ENCODE measurements at places on chromosomes 16 and 17.

DNA sequence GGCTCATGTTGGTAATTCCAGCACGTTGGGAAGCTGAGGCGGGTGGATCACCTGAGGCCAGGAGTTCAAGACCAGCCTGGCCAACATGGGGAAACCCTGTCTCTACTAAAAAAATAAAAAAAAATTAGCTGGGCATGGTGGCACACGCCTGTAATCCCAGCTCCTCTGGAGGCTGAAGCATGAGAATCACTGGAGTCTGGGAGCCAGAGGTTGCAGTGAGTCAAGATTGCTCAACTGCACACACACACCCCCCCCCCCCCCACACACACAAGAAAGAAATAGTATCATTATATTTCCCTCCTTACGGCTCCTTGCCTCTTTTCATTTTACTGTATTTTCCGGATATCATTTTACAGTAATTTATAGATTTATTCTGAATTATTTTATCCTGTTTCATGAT is 963.1 kb upstream of the GOT2 start:
- DNase-seq: no peak

DNA sequence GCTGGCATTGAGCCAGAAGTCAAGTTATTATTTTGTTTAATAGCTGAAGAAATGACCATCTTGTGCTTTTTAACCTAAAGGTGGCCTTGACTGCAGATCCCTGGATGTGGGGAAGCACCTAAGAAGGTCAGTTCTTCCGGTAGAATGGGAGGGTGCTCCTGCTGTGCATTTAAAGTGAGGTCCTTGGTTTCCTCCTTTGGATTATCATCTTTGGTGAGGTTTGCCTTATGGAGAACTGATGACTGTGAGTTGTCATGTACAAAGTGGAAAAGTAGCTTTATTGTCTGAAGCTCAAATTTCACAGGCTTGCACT is 66.5 kb downstream of the PCTP start:
- DNase-seq: no peak

- DNase-seq: no peak
Measured at GRCh38 chr17:75811174-75811573, 26.6 kb downstream of the UNK start.

- DNase-seq: no peak
Measured at GRCh38 chr16:55045329-55045728, 114.7 kb downstream of the IRX5 start.

DNA sequence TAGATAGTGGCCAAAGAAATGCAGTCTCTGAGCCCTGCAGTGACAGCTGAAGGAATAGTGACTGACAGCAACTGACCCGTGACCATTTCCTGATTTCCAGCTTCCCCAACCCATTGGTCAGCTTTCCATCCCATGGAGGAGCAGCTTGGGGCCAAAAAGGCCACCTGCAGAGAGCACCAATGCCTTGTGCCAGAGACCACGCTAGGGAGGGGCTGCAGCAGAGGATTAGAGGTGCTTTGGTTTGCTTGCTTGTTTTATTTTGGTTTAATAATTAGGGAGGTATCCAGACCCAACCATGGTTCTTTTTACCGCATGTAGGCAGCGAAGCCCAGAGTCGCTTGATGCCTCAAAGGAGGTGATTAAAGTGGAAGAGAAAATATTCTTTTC is 61.3 kb upstream of the SIAH1 start:
- DNase-seq: no peak

GRCh38 chr16:86395477-86395876 is 114.8 kb upstream of the FOXF1 start:
- DNase-seq: no peak

- no peak for DNase-seq
Measured at GRCh38 chr17:73561111-73561510, 83.1 kb downstream of the SDK2 start.

GRCh38 chr17:77530591-77530990 is 389.8 kb downstream of the SEC14L1 start:
- no peak for DNase-seq

DNA sequence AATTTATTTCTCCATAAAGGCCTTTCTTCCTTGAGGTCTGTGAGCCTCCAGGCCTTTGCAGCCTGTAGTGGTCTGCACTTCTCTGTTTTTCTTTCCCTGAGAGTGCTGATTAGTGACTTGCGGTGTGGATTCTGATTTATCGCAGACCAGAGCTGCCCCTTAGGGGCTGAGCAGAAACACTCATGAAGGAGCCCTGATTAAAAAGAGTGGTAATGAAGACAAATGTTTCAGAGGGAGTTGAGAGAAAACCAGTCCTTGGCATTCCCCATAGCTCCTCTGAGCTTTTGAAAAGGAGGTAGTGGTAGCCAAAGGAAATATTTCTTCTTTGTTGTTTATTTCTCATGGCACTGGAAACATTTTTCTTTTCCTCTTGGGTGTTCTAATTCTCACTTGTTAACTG is 268.1 kb upstream of the TBX2 start:
- DNase-seq: no peak

DNA sequence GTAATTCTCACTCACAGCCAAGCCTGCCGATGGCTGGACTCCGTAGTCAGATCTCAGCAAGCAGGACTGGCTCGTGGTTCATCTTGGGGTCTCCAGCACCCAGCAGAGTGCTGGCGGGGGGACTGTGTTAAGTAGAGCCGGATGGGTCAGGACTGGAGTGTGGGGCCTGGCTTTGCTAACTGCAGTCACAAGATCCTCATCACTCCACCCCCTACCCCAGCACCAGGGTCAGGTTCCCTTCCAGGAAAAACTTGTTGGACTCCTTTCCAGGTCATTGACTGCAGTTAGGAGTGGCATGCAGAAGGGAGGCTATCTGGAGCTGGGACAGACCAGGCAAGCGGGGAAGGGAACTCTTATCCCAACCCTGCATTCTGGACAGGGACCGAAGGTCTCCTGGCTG is 6.0 kb downstream of the CIITA start:
- DNase-seq: no peak

- no peak for DNase-seq
Measured at GRCh38 chr17:42900460-42901331, at the start of gene G6PC1. G6PC1 (plus strand) TSS chr17:42900799; CDS start chr17:42900877, 78 bp downstream.

DNA sequence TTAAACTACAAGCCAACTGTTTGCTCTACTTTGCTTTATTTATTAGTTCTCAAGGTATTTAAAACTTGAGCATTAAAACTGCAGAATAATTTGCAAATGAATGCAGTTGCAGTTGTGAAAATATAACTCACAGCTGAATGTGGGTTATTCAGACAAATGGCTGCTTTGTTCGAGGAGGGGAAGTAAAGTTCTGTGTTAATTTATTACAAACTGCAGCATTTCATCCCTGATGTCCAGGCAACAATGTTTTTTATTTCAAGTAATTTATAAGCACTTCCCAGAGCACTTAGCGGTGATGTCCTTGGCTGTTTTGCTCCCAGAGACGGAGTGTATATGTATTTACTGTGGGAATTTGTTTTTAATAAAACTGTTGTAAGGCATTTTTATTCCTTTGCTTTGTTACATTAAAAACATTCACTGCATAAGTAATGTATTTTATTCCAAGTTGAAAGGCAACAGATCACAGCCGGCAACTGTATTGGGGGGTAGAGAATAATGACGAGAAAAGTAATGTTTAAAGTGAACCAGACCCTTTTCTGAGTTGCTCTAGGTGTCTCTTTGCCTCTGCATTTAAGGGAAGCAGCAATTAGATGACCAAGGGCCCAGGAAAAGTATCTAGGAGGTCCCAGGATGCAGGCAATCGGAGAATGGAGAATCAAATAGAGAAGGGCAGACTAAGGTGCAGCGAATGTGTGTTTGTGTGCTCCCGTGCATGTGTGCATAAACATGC is 291.2 kb upstream of the SALL1 start:
- DNase-seq: no peak

- no peak for DNase-seq
Measured at GRCh38 chr17:59892251-59892923, 356 bp downstream of the TUBD1 start.

- peak; percentile 2 for DNase-seq
Measured at GRCh38 chr17:4980644-4981216, 6.7 kb downstream of the CAMTA2 start.

GRCh38 chr16:27389272-27389961 is 12.6 kb upstream of the IL21R start:
- DNase-seq: no peak

DNA sequence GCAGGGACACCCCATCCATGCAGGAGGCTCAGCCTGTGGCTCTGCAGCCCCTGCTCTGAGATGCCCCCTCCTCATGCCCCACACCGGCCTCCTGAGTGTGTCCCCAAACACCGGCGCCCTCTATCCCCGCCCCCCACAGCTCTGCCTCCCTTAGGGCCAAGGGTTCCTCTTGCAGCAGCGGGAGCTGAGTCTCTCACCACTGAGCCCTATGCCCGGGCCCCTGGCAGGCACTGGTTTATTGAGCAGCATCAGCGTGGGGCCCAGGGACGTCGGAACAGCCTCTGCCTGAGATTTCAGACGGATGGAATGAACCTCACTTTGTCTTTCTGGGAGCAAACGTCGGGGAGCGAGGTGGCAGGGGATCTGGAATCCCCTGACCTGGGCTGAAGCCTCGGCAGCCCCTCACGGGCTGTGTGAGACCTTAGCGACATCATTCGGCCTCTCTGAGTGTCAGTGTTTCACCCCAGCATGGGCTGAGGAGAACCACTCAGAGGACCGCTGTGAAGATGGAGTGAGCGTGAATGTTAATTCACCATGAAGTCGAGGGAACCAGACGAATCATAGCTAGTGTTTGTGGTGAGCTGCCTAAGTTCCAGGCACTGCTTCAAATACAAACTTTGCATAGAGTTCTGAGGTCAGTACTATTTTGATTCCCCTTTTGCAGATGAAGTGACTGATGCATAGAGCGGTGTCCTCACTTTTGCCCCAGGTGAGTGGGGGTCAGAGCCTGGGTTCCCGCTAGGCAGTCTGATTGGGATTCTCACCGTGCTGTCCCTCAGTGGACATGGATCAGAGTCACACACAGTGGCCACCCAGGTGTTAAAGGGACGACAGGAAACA is 5.3 kb upstream of the C16orf74 start:
- DNase-seq: no peak

DNA sequence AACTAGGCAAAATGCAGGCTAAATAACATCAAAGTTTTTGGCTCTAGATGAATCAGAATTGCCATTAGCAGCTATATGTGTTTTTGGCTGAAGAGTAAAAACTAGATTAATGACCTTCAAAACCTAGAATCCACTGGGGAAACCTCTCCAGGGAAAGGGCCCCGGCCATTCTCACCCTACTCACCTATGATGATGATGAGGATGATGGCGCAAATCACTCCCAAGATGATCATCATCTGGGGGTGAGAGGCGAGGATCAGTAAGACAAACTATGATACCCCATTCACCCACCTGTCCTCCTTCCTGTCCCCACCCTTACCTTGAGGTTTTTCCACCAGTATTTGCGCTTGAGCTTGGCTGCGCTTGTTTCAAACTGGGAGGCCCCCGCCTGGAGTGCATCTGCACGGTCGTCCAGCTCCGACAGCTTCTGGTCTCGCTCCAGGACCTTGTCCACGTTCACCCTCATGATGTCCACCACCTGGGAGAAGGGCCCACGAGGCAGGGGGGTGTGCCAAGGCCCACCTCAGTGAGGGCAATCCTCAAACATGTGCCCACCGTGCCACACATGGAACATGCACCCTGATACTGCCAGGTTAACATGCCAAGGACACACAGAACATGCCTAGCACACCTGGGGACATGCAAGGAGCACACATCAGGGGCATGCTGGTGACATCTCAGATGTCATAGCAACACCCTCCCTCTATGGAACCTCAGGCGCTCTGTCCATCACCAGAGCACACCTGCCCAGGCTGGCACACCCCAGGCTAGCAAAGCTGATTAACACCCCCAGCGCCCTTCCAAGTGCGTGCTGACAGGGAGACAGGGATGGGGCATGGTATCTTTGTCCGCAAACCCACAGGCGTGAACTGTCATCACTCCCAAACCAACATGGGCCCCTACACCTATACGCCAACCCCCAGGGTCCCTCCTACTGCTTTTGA is 1.2 kb downstream of the VAMP2 start:
- no peak for DNase-seq
